ENCODE measurements at places on chromosomes 3 and 15. TPM values are rescaled to one million over a fixed set of nuclear protein-coding genes. Genes with fewer than 3 reads are reported as not detected.

DNA sequence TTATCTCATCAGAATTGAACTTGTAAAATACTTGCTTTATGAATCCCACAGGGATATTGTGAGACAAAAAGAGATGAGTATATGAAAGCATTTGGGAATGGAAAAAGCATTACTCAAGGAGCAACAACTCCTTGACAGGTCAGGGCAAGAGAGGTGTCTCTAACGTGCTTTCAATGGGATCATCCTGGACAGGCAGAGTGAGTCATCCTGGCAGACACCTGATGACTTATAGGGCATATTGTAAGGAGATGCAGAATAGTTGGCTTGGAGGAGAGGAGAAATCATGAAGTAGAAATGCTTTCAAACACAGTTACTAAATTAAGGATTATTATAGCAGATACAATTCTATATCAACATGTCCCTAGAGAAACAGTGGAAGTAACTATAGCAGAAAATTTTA, 71.9 kb upstream of the THSD4 start:
- no peak for DNase-seq

The SIDT1 gene
- total RNA-seq = not detected

GRCh38 chr3:143476965-143477640, 357.5 kb downstream of the CHST2 start:
- DNase-seq = no peak

DNA sequence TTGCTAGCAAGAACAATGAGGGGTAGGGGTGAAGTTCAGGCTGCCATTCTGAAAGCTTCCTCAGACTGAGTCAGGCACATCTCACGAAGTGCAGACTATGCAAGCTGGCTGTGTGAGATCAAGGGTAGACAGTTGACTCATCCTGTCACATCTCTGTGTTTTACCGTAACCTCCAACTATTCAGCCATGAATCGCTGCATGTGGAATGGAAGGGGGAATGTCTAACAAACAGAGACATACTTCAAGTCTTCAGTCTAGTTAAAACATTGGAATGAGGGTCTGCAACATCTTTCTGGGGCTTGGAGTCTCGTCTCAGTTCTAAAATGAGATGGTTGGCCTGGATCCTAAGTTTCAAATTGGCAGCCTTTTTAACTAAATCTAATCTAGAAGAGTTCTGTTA, 25.9 kb downstream of the AGTR1 start:
- no peak for DNase-seq

DNA sequence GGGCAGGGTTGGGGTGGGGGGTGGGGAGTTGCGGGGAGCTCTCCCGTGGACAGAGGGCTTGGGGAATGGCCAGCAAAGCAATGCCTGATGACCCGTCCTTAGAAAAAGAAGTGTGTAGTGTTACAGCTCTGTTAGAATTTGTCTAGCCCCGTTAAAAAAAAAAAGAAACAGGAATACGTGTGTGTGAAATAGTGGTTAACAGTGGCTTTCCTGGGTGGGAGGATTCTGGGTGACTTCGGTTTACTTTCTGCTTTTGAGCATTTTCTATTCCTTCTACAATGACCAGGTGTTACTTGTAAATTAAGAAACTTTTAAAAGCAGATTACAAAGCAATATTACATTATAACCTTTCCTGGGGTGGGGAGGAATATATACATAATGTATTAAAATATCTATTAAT, 25.0 kb downstream of the H1-8 start:
- no peak for DNase-seq

- no peak for DNase-seq
Observed at GRCh38 chr3:128489927-128490649, 2.9 kb downstream of the GATA2 start.

The POLQ gene
- 9.6 TPM for total RNA-seq

The SMCO1 gene
- not detected for total RNA-seq

The TGM5 gene
- total RNA-seq = not detected

DNA sequence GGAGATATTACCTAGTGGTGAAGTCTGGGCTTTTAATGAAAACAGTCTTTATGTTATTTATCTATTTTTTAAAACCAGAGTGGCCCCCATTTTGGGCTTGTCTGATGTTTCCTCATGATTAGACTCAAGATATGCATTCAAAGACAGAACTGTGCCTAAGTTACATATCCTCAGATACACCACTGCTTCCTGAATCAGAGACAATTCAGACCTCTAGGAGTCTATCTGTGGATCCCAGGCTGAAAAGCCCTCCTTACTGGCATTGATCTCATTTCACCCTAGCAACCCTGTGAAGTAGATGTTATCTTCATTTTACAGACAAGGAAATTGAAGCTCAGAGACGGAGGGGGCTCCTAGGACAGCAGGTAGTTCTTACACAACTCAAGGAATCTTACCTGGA, 16.8 kb upstream of the TGM5 start:
- no peak for DNase-seq

GRCh38 chr3:77427528-77427927, 387.6 kb downstream of the ROBO2 start:
- no peak for DNase-seq

DNA sequence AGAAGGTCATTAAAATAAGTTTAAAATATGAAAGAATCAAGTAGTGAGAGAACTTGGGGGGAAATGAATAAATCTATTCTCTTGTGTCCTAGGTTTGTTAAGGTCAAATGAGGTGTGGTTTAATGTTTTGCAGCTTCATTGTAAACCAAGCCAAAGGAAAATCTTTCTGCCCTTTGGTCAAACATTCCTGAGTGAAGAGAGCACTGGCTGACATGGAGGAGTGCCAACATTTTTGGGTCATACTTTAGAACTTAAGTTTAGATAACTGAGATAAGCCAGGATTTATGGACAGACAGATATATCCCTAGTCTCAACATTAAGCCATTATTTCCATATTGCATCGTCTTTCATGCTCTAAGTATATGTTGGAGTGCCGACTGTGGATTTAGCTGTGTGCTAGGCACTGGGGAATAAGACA, 66.4 kb downstream of the PTPRG start:
- DNase-seq = no peak

GRCh38 chr3:117910820-117911521, 1123.7 kb downstream of the IGSF11 start:
- no peak for DNase-seq

DNA sequence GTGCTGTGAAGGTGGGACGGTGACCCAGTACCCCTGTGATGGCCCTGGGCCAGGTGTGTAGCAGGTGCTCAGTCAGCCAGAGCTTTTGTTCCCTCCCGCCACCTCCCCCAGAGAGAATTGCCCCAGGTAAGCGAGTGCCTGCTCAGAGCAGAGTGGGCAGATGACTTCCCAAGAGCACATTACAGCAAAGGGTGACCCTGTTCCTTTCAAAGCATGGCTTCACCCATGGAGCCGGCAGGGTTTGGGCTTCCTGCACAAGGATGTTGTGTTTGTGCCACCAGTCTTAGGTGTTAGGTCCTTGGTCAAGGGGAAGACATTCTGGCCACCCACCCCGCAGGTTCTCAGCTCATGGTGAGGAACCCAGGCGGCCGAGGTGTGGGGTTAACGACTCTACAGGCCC, 30.7 kb downstream of the SLC6A6 start:
- no peak for DNase-seq

All from progenitor cell of endocrine pancreas (in vitro differentiated cells).